Stimulated activated CD4-positive, alpha-beta T cell treated with anti-CD3 and anti-CD28 coated beads, Interleukin-1b, Interleukin-23, amount 100 ng/mL, for 48 hours (primary cell): ENCODE measurements at places on chromosomes 16 and 17.

DNA sequence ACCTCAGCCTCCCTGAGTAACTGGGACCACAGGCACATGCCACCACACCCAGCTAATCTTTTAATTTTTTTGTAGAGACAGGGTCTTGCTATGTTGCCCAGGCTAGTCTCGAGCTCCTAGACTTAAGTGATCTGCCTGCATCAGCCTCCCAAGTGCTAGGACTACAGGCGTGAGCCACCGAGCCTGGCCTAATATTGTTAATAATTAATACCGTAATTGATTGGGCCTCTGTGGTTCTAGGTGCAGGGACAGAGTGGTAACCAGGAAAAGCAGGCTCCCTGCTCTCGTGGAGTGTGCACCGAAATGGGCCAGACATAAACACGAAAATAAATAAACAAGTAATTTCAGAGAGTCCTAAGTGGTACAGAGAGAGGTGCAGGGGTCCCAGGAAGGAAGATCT is 241.0 kb downstream of the GSG1L start:
- DNase-seq = no peak

- no peak for DNase-seq
Measured at GRCh38 chr17:61456688-61457225, 4.5 kb downstream of the TBX4 start.

DNA sequence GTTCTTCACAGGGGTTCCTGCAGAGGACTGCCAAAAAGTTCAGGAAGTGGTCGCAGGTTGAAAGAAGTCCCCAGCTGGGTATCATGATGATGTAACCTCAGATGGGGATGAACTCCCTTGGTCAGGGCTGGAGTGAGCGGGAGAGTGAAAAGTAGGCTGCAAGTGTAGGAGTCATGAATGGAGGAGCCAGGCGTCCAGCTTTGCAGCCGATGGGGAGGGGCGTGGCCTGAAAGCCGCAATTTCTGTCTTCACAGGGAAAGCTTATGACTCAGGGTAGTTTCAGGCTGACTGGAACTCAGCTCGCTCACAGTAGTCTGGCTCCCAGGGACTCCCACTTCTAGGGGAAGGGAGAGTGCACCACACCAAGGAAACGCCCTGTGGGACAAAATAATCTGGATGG is 70.0 kb upstream of the HS3ST3A1 start:
- no peak for DNase-seq

DNA sequence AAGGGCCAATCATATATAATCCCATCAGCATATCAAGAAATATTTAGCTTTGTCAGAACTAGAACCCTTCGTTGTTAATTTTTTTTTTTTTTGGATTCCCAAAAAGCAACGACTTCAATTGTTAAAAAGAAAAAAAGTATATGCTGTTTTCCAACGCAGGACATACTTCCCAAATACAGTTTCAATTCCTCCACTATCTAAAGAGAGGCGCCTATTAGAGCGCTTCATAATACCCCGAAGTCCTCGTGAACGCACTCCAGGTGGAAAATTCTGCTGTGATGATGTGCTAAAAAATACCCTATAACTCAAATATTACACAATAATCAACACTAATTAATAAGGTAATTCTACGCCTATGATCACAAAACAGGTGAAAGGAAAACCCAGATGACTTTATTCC is 20.8 kb downstream of the GNA13 start:
- DNase-seq = no peak

DNA sequence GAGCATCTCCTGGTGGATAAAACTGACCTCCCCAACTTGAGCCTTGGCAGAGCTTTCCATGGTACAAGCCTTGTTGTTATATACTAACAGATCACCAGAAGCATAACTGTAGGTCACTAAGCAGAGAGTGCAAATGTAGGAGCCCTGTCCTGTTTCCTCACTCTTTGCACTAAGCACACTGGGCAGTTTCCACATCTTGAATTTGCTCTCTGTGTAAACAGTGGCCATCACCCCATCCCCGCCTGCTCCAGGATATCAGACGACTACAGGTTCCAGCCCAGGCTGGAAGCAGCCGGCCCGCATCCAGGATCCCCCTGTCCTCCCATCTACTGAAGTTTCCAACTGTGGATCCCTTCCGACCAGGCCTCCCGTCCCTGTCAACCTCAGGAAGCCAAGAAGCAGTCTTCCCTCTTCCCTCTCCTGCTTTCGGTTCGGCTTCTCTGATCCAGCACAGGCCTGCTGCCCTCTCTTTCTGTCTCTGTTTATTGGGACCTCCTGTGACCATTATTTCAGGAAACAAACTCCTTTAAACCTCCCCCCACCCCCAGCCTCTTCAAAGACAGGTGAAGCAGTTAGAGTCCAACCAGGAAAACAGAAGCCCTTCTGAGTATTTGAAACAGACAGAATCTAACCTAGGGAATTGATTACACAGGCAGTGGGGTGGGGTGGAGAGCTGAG is 22.6 kb upstream of the CACNG4 start:
- no peak for DNase-seq

- no peak for DNase-seq
Measured at GRCh38 chr16:450785-451512, 25.5 kb downstream of the RAB11FIP3 start.

GRCh38 chr16:87416826-87417527 is 24.8 kb downstream of the MAP1LC3B start:
- DNase-seq = no peak

GRCh38 chr16:25941800-25942499 is 250.2 kb downstream of the HS3ST4 start:
- DNase-seq = no peak

DNA sequence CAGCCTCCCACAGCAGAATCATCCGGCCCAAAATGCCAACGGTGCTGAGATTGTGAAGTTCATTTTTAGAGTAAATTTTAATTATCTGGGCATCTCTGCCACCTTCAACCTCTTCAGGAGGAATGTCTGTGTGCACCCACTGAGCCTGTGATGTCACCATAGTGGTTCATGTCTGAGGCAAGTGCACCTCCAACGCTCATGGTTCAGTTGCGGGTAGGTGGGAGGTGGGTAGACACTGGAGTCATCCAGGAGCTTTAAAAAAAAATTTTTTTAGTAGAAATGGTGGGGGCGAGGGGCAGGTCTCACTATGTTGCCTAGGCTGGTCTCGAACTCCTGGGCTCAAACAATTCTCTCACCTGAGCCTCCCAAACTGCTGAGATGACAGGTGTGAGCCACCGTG is 1.9 kb downstream of the FLYWCH1 start:
- no peak for DNase-seq

DNA sequence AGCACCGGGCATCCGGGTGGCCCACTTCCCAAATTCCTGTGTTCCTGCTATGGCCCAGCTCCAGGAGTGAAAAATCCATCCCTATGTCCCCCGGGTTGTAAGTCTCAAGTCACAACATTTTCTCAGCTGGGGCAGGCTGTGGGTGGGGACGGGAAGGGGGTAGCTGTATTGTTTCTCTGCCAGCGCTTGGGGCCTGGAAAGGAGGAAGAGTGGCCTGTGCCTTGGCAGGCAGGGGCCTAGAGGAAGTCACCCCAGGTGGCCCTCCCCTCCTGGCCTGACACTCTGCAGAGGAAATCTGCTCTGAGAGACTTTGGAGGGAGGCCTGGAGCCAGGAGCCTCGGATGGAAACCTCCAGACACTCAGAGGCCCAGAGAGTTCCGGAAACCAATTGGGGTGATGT is 10.6 kb upstream of the SCN4A start:
- no peak for DNase-seq

GRCh38 chr17:2634361-2634960 is 41.0 kb downstream of the PAFAH1B1 start:
- DNase-seq = peak; percentile 9

DNA sequence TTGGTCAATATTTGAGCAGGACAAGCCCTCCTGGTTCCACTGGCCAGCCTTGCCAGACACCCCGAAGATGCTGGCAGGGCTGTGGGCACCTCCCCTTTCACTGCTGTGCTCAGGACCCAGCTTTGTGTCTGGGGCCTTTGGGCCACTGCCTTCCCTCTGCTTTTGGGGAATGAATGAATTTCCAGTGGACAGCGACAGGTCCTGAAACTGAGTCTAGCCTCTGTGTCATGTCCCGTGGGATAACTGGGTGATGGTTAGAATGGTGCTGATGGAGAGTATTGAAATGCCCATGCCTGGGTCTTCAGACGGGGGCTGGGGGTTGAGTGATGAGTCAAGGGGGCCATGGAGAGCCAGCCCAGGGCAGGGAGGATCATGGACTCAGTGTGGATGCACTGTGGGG is 135.8 kb downstream of the FOXL1 start:
- no peak for DNase-seq

DNA sequence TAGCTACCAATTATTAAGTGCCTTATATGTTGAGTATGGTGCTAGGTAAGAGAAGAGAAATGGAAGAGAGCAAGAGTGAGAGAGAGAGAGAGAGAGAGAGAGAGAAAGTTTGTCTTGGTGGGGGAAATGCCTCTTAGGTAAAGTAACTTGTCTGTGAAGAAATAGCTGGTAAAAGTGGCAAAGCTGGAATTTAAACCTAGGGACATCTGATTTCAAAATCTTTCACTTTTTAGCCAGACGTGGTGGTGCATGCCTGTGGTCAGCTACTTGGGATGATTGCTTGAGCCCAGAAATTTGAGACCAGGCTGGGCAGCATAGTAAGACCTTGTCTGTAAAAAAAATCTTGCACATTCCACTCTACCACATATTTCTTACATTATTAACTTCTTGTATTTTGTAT is 23.0 kb upstream of the CDR2 start:
- no peak for DNase-seq

DNA sequence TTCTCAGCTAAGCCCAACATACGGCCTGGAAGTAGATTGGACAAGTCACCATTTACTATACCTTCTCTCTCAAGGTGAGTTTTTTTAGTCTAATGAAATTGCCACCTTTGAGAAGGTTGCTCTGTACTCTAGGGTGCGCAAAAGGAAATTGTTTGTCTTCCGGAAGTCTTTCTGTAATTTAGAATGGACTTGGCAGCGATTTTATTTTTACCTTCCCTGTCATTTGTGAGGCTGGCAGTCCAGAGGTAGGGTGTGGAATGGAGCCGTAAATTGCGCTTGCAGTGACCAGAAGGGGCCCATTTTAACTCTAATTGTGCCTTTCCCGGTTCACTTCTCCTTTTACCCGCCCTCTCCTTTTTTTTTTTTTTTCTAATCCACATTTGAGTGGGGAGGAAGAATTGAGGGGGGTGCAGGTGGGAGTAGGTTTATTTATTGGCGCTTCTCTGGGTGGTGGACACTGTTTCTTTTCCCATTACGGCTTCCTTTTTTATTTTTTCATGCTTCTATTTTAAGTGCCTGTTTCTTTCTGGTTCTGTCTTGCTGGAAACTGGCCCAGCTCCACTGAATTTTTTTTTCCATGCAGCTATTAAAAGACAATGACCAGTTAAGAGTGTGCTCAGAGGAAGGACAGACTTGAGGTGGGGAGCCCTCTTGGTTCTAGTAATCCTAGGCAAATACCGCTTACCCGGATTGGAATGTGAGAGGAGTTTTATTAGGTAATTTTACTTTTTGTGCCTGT is 89.7 kb upstream of the CLEC18A start:
- DNase-seq = no peak

DNA sequence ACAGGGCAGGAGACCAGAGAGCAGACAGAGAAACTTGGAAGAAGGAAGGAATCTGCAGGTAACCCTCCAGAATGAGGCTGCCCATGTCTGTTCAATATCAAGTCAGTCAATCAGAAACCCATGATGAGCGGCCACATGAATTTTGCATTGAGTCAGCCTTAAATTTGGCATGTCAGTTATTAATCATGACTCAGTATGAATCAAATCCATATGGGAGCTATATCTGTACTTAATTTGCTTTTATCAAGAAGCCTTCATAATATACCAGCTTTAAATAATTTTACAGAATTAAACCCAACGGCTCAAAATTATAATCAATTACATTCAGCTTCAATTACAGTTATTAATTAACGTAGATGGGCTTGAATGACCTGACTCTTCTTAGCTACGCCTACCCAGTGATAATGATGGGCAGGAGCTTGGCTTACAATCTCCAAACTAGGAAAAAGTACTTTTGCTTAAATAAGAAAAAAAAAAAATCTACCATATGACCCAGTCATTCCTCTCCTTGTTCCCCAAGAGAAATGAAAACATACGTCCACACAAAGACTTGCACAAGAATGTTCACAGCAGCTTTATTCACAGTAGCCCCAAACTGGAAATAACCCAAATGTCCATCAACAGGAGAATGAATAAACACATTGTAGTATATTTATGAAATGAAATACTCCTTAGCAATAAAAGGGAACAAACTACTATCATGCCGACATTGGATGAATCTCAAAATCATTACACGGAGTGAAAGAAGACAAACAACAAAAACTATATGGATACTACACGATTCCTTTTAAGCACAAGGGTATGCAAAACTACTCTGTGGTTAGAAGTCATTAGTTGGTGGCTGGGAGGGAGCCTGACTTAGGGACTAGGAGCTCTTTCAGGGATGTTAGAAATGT is 48.6 kb downstream of the SLC39A11 start:
- DNase-seq = no peak

GRCh38 chr16:67672739-67673662 is 6.4 kb downstream of the C16orf86 start:
- no peak for DNase-seq

GRCh38 chr16:75343286-75343685 is 90.0 kb downstream of the CFDP1 start:
- no peak for DNase-seq

- DNase-seq = no peak
Measured at GRCh38 chr17:14784997-14785696, 480.0 kb downstream of the PMP22 start.

DNA sequence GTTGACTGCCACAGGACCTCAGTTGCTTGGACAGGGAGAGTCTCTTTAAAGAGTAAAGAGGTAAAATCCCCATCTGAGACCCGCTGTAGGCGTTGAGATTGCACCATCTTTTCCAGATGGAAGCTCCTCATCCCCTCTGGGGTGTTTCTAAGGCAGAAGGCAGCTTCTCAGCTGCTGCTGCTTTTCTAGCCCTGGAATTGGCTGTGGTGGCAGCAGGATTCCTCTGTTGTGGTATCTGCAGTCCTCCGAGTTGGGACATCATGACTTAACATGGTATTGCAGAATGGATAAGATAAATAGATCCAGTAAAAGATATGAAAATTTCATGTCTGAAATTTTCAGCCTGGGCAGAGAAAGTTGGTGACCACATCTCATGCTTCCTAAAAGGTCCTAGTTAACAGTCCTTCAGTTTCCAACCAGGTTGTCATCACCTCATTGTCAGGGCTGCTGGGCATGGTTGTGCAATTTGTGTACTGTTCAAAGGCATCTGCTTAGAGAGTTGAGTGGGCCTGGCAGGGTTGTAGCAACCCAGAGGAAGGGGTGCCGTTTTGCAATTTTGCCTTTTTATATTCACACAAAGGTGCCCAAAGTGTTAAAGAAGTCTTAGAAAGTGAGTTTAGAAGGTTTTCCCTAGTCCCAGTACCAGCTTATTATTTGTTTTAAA is 150.4 kb downstream of the SPECC1 start:
- no peak for DNase-seq
